Common myeloid progenitor, CD34-positive (primary cell): ENCODE measurements at places on chromosomes 3 and 15.

DNA sequence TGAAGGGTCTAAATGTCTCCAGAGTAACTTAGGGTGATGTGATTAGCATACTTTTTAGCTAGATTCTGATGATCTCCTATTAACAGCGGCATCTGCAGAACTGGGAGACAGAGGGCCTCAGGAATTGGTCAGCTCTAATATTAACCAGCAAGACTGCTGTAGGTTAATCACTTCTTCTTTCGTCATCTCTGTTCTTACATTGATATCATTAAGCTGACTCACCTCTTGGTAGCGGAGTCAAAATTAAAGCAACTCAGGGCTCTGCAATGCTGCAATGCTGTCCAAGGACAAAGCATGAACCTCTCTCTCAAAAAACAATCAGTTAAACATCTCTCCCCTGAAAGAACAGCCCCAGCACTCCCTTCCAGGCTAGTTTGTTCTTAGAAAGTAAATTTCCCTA is 57.5 kb upstream of the TRA2B start:
- no peak for DNase-seq
- no peaks in the 10 kb centered on the region for H3K36me3 ChIP-seq
- H3K4me3 ChIP-seq: no peak overlapping the region
- no peak overlapping the region for H3K27ac ChIP-seq

- DNase-seq: no peak
- H3K4me3 ChIP-seq: no peak overlapping the region
- no peaks in the 10 kb centered on the region for H3K36me3 ChIP-seq
- H3K4me1 ChIP-seq: no peaks in the 10 kb centered on the region
- no peaks in the 10 kb centered on the region for H3K27me3 ChIP-seq
Observed at GRCh38 chr15:80769829-80770705, 9.1 kb upstream of the CEMIP start.

- H3K36me3 ChIP-seq: no peaks in the 10 kb centered on the region
- H3K27me3 ChIP-seq: no peaks in the 10 kb centered on the region
- peaks cover 62% of the 10 kb centered on the region for H3K4me1 ChIP-seq
- DNase-seq: peak; percentile 50
Observed at GRCh38 chr3:108131475-108132134, 40.8 kb upstream of the CD47 start.

GRCh38 chr3:120341658-120342346 is 7.4 kb downstream of the LRRC58 start:
- DNase-seq: no peak
- H3K36me3 ChIP-seq: peaks cover 19% of the 10 kb centered on the region
- peaks cover 10% of the 10 kb centered on the region for H3K4me1 ChIP-seq
- no peak overlapping the region for H3K4me3 ChIP-seq

- no peak for DNase-seq
- H3K27ac ChIP-seq: no peak overlapping the region
- H3K36me3 ChIP-seq: no peaks in the 10 kb centered on the region
- H3K4me3 ChIP-seq: no peak overlapping the region
- H3K27me3 ChIP-seq: no peaks in the 10 kb centered on the region
Observed at GRCh38 chr3:38275658-38276057, 6.4 kb upstream of the SLC22A14 start.

DNA sequence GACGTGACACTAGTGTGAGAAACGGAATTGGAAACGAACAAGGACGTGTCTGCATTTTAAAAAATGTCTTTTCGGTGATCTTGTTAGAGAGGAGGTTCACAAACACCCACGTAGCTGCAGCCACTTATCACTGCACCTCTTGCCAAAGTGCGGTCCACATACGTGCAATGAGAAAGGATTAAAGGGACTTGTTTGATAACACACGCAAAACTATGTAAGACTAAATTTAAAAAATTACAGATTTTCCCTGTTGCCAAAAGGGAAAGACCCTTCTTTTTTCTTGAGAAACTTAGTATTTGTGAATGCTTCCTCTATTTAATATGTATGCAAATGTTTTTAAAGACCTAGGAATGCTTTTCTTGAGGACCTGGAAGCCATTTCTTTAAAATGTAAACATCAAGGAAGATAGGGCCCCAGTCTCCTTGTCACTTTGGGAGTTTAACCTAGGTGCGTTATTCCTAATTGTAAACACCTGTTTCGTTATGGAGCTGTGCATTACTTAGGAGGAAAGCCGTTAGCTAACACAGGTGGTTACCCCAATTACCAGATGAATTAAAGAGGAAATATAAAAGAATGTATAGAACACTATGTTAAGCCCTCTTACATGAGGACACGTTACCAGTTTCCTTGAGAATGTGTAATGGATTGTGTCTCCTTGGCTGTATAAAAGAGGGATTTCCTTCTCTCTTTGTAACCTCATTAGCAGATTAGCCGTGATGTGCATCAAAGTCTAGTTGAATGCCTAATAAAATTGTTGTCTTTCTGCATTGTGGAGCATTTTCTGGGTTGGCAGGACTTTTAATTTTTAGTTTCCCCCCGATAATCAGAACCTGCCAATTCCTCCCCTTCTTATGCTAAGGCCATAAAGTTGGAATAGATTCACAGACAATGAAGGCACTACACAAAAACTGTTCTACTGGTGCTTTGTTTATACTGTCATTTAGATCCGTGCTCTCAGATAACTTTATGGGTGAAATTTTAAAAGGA is 1.0 kb downstream of the LEKR1 start:
- peaks cover 3% of the 10 kb centered on the region for H3K4me1 ChIP-seq
- no peaks in the 10 kb centered on the region for H3K27me3 ChIP-seq
- no peaks in the 10 kb centered on the region for H3K36me3 ChIP-seq
- DNase-seq: peak; percentile 63
